ENCODE measurements at places on chromosomes 11 and 22. TPM values are rescaled to one million over a fixed set of nuclear protein-coding genes. Genes with fewer than 3 reads are reported as not detected.

PIH1D2 gene
- total RNA-seq, result 1.1 TPM

ANO9 gene
- total RNA-seq, result 76.8 TPM

OR51B6 gene
- not detected for total RNA-seq

ADORA2A gene
- 3.4 TPM for total RNA-seq

FOSL1 gene
- 50.4 TPM for total RNA-seq

KRTAP5-11 gene
- 7.3 TPM for total RNA-seq

CYP2R1 gene
- 23.7 TPM for total RNA-seq

FCHSD2 gene
- 8.3 TPM for total RNA-seq

IGLL1 gene
- not detected for total RNA-seq

OR5D13 gene
- not detected for total RNA-seq

MS4A4E gene
- total RNA-seq, result not detected

SCN3B gene
- 0.42 TPM for total RNA-seq

TRIM51 gene
- not detected for total RNA-seq

NPTXR gene
- total RNA-seq, result 2.1 TPM

SCGB2A2 gene
- total RNA-seq, result 1,077 TPM

PNPLA5 gene
- 13.5 TPM for total RNA-seq

TEF gene
- total RNA-seq, result 38.3 TPM

PANX2 gene
- total RNA-seq, result 2.8 TPM

APBB1 gene
- 18.3 TPM for total RNA-seq

YPEL4 gene
- 3.6 TPM for total RNA-seq

PLCB3 gene
- total RNA-seq, result 35.3 TPM

KDM4E gene
- not detected for total RNA-seq

TESMIN gene
- total RNA-seq, result 3.5 TPM

SCN2B gene
- 0.08 TPM for total RNA-seq

MRPL23 gene
- 76.9 TPM for total RNA-seq

SERPIND1 gene
- total RNA-seq, result 0.40 TPM

PIK3C2A gene
- total RNA-seq, result 63.4 TPM

NADSYN1 gene
- 62.6 TPM for total RNA-seq

KCNK4 gene
- not detected for total RNA-seq

MRPL21 gene
- 28.6 TPM for total RNA-seq

TMEM191B gene
- not detected for total RNA-seq

MAP6 gene
- total RNA-seq, result 11.0 TPM

DGCR6 gene
- 4.9 TPM for total RNA-seq

BTBD18 gene
- not detected for total RNA-seq

RIN1 gene
- total RNA-seq, result 57.1 TPM

MRGPRX4 gene
- not detected for total RNA-seq

EHF gene
- 99.2 TPM for total RNA-seq

STK33 gene
- not detected for total RNA-seq

MCAM gene
- 104 TPM for total RNA-seq

OR52I1 gene
- not detected for total RNA-seq

VEGFB gene
- 71.0 TPM for total RNA-seq

TSSK2 gene
- total RNA-seq, result not detected

TMEM45B gene
- 32.7 TPM for total RNA-seq

NDUFC2 gene
- total RNA-seq, result 114 TPM

PLAAT2 gene
- not detected for total RNA-seq

VWCE gene
- total RNA-seq, result 1.7 TPM

MS4A6E gene
- total RNA-seq, result not detected

BACE1 gene
- total RNA-seq, result 35.6 TPM

OR2D2 gene
- total RNA-seq, result 0.76 TPM

SMC1B gene
- total RNA-seq, result not detected

APOBEC3B gene
- not detected for total RNA-seq

UBQLNL gene
- total RNA-seq, result 1.9 TPM

SYT12 gene
- total RNA-seq, result 0.64 TPM

MB gene
- total RNA-seq, result 4.3 TPM

LGR4 gene
- 54.7 TPM for total RNA-seq

OR52A1 gene
- total RNA-seq, result not detected
